Globus pallidus (tissue), 1 donor: ENCODE measurements at places on chromosomes 6 and 20.

GRCh38 chr6:33543116-33543515 lies 37.0 kb downstream of the BAK1 start:
- DNase-seq: no peak

DNA sequence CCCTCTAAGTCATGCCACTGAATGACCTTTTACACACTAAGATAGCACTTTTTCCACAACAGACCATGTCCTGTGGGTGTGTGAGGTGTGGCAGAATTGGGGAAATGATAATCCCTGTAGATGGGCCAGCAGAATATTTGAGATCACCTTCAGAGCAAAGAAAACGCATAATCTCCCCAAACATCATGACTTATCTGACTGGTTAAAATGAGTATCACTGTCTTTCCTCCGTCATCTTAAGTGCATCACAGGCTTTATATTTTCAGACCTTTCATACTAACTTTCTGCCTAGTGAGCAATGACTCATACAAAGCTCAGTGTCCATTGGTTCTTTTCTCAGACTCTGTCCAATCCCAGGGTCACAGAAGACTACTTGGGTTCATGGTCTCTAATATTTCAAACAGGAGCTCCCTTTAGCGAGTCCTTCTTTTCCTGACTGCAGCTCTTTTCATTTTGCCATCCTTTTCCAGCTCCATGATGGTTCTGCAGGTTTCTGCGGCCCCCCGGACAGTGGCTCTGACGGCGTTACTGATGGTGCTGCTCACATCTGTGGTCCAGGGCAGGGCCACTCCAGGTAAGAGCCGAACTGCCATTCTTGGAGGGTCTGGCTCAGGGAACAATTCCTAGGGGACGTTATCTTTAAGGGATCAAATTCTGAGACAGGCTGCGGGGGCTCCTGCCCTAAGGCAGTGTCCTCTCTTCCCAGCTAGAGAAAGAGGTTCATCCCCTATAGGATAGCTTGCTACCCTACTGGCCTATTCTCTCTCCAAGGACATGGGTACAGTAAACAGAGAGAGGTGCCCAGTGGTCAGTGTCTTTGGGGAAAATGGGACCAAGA lies at the start of gene HLA-DPB1:
Gene HLA-DPB1 (plus strand): TSS at position 423 of the 838 bp plus-strand sequence. CDS start 52 bp downstream, at position 475.
- DNase-seq: peak; percentile 67

DNA sequence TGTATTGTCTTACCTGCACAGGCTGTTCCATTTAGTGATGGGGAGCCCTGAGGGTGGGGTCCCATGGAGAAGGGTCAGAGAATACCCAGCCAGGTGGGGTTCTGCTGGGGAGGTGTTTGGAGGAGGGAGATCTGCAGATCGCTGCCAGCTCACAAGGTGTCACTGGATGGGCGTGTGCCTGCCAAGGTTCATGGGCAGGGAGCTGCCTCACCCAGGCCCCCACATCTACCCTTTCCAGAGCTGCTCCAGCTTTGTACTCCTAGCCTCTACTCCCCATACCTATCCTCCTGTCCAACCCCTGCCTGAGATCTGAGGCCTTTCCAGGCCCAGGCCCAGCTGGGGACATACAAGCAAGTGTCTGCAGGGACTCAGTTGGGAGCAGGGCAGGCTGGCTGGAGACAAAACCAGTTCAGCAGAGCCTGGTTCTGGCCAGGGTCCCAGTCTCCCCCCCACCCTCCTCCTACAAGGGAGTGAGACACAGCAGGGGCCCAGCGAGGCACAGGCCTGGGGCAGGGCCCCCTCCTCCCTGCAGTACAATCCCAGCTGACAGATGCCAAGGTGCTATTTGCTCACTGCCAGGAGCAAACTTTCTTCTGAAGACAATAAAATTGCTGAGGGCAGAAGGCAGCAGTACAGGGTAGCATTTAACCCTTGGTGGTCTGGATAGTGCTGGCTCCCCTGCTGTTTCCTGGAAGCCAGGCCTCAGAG lies 19.7 kb downstream of the SPDEF start:
- DNase-seq: no peak

DNA sequence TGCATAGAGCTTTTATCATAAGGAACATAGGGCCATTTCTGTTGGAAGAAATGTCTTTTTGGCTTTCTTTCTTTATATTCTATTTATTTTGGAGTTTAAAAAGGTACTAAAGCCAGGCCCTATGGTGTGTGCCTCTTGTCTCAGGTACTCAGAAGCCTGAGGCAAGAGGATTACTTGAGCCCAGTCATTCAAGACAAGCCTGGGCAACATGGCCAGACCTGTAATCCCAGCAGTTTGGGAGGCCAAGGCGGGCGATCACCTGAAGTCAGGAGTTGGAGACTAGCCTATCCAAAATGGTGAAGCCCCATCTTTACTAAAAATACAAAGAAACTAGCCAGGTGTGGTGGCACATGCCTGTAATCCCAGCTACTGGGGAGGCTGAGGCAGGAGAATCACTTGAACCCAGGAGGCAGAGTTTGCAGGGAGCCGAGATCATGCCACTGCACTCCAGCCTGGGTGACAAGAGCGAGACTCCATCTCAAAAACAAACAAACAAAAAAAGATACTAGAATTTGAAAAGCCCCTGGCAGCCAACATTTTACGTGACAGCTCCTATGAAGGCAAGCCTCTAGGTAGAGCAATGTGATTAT lies 80.0 kb downstream of the CBFA2T2 start:
- DNase-seq: no peak

GRCh38 chr20:50891138-50891537 lies 40.1 kb downstream of the ADNP start:
- DNase-seq: no peak

- no peak for DNase-seq
Measured at GRCh38 chr6:97456070-97456469, 173.1 kb upstream of the MMS22L start.

DNA sequence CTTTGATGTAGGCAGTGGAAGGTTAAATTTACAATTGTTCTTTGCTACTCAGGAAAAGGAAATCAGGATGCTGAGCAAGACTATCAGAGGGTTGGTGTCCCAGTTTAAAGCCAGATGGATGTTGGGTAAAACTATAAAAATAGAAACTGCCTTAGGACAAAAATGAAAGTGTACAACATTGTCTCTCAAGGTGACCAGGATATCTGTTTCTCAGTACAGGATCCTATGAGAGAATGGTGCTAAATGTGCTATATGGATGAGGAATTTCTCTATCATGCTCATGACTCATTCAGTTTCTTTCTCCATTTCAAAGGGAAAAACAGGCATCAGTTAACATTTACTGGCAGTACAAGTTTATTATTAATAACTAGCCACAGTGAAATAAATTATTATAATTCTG lies 534.2 kb upstream of the GJE1 start:
- no peak for DNase-seq

- DNase-seq: no peak
Measured at GRCh38 chr6:2072453-2072852, 173.0 kb downstream of the GMDS start.

GRCh38 chr20:51456511-51457509 lies 85.7 kb downstream of the NFATC2 start:
- DNase-seq: peak; percentile 85

DNA sequence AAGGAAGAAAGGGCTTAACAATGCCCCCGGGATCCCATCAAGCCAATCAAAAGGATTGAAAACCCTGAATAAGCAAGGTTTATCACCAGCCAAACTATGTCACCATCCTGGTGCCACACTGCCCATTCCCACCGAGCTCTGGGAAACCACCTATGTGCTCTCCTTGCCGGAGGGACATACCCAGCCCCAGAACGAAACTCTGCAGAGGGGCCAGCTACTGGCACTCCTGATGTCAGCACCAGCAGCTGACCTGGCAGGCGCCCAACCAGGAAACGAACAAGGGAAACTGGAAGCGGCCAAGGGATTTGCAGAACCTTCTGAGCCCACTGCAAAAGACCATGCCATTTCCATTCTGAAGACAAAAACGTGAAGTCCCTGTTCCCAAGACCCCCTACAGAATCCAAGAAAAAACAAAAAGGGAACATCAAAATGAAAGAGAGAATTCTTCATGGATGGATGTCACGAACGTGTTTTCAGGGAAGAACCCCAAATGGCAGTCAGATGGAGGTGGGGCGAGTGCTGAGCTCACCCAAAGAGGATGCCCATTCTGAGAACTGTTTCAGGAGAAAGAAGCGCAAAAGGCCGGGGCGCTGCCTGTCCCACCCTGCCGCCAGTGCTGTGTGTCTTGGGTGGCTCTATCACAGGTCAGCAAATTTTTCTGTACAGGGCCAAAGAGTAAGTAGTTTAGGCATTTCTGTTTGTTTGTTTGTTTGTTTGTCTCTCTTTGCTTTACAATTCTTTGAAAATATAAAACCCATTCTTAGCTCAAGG lies 305.2 kb downstream of the ESR1 start:
- peak; percentile 40 for DNase-seq

GRCh38 chr6:150142097-150142669 lies 661 bp upstream of the PPP1R14C start:
- DNase-seq: no peak

DNA sequence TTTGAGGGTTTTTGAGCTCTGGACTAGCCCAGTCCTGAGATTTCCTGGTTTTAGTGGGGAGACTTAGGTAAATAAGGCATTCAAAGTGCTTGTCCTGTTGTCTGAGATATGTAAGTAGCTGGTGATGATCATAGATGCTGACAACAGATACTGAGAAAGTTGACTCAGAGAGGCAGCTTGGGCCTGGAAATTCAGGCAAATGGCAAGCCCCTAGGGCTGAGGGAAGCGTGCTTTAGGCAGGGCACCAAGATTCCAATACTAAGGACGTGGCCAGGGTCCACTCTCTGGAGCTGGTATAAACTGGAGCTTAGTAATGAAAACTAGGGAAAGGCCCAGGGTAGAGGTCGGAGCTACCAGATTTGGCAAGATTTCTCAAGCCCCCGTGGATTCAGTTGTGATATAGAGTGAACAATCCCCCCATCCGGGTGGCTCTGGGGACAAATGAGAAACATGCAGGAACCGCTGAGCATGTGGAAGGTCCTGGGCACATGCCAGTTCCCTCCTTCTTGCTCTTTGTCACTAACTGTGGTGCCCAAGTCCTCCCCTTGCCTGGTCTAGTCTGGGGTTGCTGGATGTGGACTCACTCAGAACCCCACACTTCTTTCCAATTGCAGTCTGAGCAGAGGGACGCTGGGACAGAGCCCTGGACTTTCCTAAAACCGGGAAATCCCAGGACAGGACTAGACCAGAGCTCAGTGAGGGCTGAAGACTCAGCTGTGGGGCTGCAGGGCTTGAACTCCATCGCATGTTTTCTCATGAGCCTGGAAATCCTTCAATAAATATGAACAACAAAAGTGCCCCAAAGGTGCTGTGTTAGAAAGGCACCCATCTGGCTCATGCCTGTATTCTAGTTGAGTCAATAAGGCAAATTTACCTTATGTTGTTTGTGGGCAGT lies 10.3 kb downstream of the SLC22A3 start:
- no peak for DNase-seq

GRCh38 chr6:14273191-14273590 lies 155.6 kb downstream of the CD83 start:
- no peak for DNase-seq
